ENCODE measurements at places on chromosomes 7 and 10. TPM values are rescaled to one million over a fixed set of nuclear protein-coding genes. Genes with fewer than 3 reads are reported as not detected.

SUGCT gene
- polyA plus RNA-seq = 2.3 TPM

ZNF722 gene
- polyA plus RNA-seq = not detected

FGFBP3 gene
- 3.2 TPM for polyA plus RNA-seq

KLF6 gene
- polyA plus RNA-seq = 68.0 TPM

ACSM6 gene
- 0.19 TPM for polyA plus RNA-seq

GPR15LG gene
- polyA plus RNA-seq = 0.15 TPM

CHRM2 gene
- 0.50 TPM for polyA plus RNA-seq

Measured in right lung (tissue), 10 donors.